Fibroblast of the conjunctiva (primary cell): ENCODE measurements at places on chromosomes 13 and 19.

- DNase-seq: no peak
These were observed 7.3 kb upstream of the DGKH start for GRCh38 chr13:42041011-42041683.

- DNase-seq: no peak
These were observed 8.5 kb upstream of the LSR start for GRCh38 chr19:35240327-35240726.

DNA sequence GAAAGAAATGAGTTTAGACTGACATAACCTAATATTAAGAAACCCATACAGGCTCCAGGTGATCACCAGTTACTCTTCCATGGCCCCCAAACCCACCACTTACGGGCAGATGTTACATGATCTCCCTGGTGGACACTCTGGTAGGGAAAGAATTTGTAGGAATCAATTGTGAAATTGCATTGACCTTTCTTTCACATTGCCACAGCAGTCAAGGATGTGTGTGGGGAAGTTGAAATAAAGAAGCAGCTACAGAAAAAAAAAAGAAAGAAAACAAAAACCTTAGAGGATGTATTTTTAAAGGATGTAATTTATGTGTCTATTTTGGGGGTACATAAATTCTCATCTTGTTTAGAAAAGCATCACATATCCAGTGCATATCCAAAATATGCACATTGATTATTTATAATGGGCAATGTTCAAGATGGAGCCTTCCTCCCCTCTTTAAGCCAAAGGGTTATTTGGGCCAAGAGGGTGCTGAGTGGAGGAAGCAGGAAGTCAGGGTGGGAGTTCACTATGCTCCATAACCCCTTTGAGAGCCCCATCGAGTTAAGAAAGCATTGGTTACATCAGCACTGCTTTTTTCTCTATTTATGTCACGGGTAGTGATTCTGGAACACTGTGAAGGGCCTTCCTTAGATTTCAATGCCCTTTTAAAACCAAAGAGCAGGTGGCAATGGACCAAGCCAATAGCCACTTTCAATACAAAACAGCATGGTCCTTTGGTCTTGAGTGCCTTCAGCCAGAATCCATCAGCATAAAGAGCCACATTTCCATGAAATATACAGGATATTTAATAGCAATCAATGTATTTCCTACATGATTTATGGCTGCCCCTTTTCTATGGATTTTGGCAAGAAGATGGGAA is 169.6 kb downstream of the LACC1 start:
- no peak for DNase-seq

DNA sequence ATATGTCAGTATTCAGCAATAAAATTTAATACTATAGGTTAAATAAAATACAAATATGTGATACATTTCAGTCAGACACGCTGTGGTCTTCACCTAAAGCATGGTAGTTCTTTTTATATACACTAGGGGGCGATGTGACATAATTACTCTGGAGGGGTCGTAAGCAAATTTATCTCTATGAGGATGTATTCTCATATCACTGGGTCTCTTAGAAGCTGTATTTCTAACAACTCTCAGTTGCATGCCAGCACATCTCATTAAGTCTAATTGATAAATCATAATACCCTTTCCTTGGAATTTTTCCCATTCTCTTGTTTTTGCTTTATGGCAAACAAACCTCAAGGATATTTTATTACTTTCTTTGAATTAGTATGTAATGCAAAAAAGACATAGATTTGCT is 3.9 kb upstream of the PCDH17 start:
- no peak for DNase-seq

DNA sequence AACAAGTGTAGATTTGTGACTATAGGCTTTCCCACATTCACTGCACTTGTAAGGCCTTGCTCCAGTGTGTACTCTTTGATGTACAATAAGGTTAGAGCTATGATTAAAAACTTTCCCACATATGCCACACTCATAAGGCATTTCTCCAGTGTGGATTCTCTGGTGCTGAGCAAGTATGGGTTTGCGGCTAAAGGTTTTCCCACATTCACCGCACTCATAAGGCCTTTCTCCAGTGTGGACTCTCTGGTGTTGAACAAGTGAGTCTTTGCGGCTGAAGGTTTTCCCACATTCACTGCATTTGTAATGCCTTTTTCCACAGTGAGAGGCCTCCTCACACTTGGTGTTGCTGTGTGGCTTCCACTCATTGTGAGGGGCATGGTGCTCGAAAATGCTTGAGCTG is 3.7 kb downstream of the ZNF772 start:
- no peak for DNase-seq

DNA sequence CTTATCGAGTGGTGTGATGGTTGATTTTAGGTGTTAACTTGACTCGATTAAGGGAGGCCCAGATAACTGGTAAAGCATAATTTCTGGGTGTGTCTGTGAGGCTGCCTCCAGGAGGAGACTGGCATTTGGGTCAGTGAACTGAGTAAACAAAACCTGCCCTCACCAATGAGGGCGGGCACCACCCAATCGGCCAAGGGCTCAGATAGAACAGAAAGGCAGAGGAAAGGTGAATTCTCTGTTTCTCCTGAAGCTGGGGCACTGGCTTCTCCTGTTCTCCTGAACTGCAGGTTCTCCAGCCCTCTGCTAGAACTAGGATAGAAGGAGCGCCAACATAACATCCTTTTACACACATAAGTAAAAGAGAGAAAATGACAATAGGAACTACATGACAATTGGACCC is 35.1 kb downstream of the ESD start:
- DNase-seq: no peak

DNA sequence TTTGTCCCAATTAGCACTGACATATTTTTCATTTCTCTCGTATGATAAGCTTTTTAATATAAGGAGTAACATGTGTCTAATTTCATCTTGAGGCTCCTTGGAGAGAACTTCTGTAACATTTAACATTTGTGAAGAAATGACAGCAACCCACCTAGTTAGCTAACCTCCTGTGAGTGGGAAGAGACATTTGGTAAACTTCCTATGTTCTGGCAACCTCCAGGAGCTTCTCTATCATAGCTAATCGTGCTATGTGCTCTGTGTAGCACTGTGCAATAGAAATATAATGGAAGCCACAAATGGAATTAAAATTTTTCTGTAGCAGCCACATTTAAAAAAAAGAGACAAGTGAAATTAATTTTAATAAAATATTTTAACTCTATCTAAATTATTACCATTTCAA is 5.4 kb upstream of the OLFM4 start:
- no peak for DNase-seq

GRCh38 chr13:49975826-49976225 is 21.0 kb upstream of the TRIM13 start:
- no peak for DNase-seq

DNA sequence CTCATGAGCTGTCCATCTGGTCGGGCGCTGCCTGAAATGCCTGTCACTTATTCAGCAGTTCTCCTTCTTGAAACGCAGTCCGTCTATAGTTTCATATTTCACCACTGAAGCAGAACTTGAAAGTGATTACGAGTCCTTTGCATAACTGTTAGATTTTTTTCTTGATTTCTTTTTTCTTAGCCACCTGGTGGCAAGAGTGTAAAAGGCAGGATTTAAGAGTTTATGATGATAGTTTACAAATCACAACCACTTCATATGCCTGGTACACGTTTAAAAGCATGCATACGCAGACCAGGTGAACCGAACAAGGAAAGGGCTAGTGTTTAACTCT is 45.8 kb downstream of the GGACT start:
- peak; percentile 38 for DNase-seq

- peak; percentile 55 for DNase-seq
These were observed 10.2 kb upstream of the JSRP1 start for GRCh38 chr19:2266183-2266993.
